AG09319 (cell line): ENCODE measurements at places on chromosomes 1 and 21.

DNA sequence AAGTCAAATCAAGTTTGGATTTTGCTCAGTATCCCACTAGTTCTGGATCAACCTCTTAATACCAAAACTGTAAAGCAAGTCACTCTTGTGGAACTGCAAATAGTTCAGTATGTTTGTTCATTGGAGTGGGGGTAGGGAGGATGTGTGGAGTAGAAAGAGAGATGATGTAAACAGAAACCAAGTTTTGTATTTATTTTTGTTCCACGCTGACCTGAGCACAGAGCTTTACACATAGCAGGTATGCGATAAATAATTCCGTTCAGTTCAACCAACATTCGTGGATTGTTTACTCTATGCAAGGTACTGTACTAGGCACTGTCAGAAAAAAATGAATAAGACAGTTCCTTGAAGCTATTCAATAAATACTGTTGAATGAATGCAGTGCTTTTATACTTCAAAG, 4.5 kb upstream of the ZNF644 start:
- DNase-seq, result no peak

- no peak for DNase-seq
Measured at GRCh38 chr1:183873642-183874041, 68.7 kb downstream of the RGL1 start.

- DNase-seq, result no peak
Measured at GRCh38 chr1:17012775-17013490, 1.2 kb upstream of the ATP13A2 start.

- DNase-seq, result no peak
Measured at GRCh38 chr1:117147341-117147831, 25.8 kb upstream of the TRIM45 start.

DNA sequence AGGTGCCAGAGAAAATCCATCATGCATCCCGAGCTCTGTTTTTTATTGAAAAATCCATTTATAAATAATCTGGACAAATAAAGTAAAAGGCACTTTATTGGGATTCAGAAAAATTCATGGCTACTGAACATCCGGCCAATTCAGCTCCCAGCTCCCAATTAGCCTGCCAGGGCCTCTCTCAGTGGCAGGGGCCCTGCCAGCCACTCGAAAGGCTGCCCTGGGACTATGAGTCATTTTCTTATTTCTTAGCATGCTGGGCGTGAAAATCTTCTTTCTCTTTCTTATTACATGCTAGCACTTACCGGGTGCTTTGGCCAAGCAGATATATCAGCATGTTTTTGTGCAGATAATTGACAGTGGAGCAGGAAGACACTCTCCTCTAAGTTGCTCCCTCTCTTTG, 283.3 kb downstream of the CAMTA1 start:
- DNase-seq, result no peak

DNA sequence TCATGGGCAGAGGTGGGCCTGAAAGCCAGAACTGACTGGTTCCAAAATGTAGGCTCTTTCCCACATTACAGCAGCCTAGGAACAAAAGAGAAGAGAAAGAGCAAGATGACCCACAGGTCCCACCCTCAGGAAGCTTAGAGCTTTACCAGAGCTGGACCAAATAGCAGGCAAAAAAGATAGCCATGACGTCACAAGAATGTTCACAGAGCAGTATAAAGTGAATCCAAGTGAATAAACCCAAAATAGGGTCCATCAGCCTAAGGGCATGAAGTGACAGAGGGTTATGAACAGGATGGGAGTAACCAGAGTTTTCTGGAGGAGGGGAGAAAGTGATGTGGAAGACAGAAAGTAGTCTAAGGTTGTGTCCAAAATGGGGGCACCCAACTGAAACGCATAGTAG, 221.2 kb downstream of the KCNH1 start:
- DNase-seq, result no peak

DNA sequence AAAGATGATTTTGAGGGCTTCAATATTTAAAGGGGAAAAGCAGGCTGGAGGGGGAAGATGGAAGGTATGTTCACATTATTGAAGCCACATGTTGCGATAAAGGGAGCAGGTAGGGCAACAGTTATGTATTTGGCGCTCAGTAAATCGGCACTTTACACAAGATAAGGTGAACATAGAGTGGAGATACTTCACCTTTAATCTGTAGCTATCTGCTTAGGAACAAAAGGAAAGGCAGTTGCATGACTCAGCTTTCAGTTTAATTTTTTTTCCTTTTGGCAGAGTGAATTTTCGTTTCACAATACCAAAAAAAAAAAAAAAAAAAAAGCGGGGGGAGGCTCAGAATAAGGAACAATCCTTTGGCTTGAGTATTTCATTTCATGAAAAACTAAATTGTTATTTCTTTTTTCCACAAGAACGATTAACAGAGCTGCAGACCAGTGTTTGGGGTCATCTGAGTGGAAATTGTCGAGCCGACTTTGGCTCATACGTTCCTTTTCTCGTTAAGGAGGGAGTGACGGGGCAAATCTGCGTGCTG, 1.1 kb upstream of the COQ8A start:
- no peak for DNase-seq

DNA sequence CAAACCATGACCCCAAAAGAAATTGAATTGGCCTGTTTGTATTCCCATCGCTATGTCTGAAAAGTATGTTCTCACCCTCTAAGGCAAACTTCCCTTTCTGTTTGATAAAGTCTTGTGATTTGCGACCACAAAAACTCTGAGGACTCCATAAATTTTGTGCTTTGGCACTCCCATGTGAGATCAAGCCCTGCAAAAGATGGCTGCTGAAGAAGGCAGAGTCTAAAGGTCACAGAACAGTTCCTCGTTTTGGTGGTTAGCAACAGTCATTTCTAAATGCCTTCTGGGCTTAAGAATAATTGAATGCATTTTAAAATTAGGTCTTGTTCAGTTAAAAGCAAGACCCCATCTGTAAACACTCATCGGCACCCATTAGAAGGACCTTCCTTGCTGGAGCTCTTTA, 441.6 kb downstream of the OMA1 start:
- DNase-seq, result no peak

GRCh38 chr1:52727956-52728656, 1.9 kb downstream of the ZYG11B start:
- no peak for DNase-seq

GRCh38 chr1:45443580-45444446, 47.1 kb downstream of the TESK2 start:
- DNase-seq, result no peak

DNA sequence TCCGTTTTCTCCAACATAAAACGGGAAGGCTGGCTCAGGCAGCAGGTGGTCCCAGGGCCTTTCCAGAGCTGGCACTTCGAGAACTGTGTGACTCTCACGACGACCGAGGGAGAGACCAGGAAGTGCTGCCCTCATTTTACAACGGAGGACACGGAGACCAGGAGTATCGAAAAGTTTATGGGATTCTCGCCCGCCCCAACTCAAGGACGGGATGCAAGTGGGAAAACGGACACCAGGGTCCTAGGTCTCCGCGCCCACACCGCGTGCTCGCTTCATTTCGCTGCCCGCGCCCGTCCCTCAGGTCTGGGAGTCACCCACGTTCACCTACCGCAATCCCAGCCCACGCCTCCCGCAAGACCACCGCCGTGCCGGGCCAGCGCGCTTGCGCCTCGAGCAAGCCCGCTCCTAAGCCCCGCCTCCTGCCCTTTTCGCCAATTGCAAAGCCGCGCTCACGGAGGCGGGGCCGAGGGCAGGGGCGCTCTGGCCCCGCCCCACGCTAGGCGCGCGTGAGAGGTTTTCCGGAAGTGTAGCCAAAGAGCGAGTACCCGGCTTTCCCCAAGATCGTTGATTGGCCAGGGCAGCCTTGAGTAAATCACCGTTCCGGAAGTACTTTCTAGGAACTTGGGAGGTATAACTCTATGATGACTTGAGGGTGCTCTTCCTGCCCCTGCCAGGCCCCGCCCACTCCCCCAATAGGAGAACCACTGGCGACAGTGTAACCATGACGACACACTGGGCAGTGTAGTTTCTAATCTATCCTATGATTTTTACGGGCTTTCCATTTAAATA, at the start of gene PARS2:
TSS of gene PARS2 (minus strand) at position 391 of the 789 bp plus-strand sequence. CDS start 5,362 bp downstream, outside the sequence.
- peak; percentile 99 for DNase-seq
